M059J (cell line): ENCODE measurements at places on chromosomes 6 and 20. TPM values are rescaled to one million over a fixed set of nuclear protein-coding genes. Genes with fewer than 3 reads are reported as not detected.

Gene TCF21
- 0.07 TPM in 1 of 2 replicates, not detected in the other for total RNA-seq

DNA sequence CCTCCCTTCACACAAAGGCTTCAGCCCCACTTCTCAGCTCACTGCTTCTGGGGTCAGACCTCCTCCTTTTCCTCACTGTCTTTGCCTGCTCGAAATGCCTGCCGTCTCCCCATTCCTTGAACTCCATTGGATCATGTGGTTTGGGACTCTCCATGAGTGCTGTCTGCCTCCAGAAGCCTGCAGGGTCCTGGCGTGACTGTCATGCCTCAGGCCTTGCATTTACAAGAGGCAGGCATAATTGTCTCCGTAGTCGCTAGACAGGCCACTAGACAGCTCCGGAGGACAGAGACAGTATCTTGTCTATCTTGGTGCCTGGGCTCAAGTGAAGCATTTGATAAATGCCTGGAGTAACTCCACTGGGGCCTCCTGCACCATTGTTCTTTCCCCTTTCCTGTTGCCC is 15.3 kb downstream of the PNLDC1 start:
- DNase-seq = no peak

Gene DOK5
- not detected in 2 replicates for total RNA-seq

Gene XKR7
- total RNA-seq = 0.05 TPM in 1 of 2 replicates, not detected in the other

DNA sequence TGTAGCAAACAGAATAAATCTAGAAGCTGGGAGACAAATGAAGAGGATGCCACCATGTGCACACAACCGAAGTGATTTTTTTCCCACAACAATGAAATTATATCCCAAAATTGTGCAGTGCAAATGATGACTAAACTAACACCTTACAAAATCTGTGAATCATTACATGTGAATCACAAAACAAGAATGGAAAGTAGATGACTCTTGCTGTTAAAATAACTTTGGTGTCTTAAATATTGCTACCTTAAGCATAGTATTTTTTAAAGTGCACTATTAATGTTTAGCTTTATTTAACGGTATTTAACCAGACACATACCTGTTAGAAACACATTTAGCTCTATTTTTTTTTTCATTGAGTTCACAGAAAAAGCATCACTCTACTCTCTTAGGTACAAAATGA is 190.8 kb downstream of the TBC1D32 start:
- peak; percentile 8 for DNase-seq

Gene ATF6B
- 25.3 and 30.3 TPM in 2 replicates for total RNA-seq

Gene MSH5
- 12.8 and 19.4 TPM in 2 replicates for total RNA-seq

- DNase-seq = peak; percentile 87
These were observed 10.9 kb downstream of the PMEPA1 start for GRCh38 chr20:57698867-57699275.

DNA sequence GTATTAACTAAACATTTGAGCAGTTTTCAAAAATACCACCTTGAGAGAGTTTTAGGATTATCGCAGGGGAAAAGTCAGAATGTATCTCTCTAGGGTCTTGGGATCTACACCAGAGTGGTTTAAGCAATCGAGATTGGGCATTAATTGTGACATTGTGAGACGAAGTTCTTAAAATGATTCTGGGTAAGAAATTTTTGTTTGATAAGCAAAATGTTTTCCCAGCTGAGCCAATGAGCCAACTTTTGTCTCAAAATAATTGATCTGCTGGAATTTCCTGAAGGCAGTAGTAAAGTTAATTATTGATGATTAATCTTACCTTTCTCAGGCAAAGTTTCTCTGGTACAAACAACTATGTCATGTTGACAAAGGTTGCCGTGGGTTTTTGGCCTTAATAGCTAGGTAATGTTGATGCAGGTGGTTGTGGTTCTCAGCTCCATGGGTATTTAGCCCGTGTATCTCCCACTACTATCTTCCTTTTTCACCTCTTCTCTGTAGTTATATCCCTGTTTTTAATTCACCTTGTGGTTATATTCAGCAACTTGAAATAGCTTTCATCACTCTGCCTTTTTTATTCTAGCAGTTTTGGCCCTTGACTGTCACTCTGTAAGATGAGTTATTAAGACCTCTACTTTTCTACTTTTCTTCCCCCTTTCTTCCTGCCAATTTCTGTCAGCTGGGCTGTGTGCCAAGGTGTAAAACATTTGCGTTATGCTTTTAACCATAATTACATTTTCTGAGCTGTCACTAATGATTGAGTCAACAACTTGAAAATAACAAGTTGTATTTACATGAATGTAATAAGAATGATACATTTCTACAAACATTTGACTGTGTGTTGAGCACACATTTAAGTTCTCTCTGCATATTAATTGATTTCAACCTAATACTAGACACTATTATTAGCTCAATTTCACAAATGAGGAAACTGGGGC is 368.3 kb upstream of the BTBD3 start:
- no peak for DNase-seq

Gene TAAR9
- not detected in 2 replicates for total RNA-seq

DNA sequence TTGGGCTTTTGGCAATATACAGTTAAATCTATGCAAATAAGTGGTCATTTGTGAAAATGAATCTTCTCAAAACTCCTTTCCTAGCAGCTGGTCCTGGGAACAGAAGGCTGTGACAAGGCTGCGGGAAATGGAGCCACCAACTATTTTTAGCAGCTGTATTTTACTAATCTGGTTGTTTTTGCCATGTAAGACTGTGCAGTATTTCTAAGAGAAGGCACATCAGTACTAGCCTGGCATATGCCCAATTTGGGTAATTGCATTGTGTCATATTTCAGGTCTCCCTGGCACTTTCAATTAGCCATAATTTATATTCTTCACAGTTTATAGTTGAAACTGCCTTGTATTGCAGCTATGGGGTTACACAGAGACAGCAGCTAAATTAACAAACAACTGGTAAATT is 109.6 kb downstream of the MANEA start:
- DNase-seq = no peak

- DNase-seq = no peak
These were observed 38.3 kb upstream of the CD2AP start for GRCh38 chr6:47439348-47439668.

Gene SPINT3
- total RNA-seq = not detected in 2 replicates

GRCh38 chr6:45895569-45895968 is 120.1 kb downstream of the CLIC5 start:
- no peak for DNase-seq

Gene RSPO3
- 0.42 TPM in 1 of 2 replicates, not detected in the other for total RNA-seq

GRCh38 chr6:14423330-14423729 is 305.8 kb downstream of the CD83 start:
- DNase-seq = no peak

Gene BTNL2
- total RNA-seq = not detected in 2 replicates

DNA sequence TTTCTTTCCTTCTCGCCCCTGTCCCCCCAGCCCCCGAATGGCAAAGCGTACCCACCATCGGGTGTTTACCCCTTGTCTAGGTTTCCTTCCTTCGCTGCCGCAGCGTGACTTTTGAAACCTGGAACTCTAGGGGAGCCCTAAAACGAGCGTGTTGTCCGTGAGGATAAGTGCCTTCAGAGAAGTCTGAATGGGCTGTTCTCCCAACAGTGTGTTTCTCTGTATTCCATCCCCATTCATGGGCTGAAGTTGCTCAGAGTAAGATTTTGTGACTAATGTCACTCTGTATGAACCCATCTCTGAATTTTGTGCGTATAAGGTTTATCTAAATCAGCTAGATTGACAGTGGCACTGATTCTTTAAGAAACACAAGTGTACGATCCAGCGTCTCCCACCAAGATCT is 949 bp downstream of the MACROD2 start:
- DNase-seq = peak; percentile 12
